RWPE2 (cell line): ENCODE measurements at places on chromosomes 3 and 15.

DNA sequence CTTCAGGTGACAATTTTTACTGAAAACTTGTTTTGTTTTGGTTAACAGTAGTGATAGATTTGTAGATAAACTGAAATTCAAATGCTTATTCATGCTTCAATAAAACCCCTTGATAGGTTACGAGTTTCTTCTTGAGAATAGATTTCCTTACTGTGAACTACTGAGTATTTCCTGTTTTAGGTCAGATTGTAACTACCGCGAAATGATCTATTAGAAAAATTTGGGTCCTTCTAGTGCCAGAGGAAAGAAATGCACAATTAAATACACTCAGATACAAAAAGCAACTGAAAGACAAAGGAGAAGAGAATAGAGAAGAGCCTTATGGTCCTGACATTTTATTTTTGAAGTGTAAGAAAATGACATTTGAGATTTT is 251.7 kb upstream of the TBL1XR1 start:
- DNase-seq, result no peak

- no peak for DNase-seq
Measured at GRCh38 chr15:100987143-100987542, 68.0 kb downstream of the LRRK1 start.

GRCh38 chr3:170414202-170414663 is 4.4 kb upstream of the CLDN11 start:
- DNase-seq, result no peak

DNA sequence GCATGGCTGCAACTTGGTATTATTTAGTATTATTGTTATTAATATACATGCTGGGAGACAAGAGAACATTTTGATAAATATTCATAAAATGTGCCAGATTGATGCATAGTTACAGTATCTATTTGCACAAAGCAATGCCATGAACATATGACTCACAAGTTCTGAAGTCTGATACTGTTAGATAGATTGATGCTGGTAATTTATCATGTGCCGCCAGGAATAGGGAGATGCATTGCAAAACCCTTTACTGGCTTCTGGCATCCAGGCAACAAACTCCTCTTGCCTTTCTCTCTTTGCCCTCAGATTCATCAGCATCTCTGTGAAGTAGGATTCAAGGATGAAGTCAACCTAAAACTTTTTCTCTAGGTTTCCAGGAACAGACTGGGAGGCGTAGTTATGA is 41.0 kb upstream of the SLC25A26 start:
- DNase-seq, result no peak

DNA sequence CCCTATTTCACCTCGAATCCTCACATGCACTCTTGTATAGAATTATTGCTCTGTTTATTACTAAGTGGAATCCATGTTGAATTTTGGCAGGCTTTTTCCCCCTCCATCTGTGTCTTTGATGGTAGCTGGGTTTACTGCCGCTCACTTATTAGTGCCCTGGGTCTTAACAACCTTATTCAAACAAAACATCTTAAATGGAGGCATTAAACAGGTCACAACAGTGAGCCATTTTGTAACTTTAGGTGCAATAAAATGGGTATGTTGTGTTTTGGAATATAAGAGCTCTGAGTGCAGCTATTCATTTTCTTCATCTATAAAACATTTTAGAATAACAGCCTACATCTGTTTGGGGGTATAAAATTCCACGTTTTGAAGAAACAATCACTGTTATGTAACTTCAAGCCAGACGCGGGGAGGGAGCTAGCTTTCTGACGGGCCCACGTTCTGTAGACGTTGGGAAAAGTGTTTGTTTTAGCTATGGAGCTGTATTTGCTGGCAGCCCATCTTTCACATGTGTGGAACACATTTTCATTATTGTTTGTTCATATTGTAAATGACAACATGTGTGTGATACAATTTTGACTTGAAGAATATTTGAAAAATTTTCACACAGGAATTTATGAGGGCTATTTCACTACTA is 122.0 kb downstream of the SLC25A26 start:
- DNase-seq, result no peak

DNA sequence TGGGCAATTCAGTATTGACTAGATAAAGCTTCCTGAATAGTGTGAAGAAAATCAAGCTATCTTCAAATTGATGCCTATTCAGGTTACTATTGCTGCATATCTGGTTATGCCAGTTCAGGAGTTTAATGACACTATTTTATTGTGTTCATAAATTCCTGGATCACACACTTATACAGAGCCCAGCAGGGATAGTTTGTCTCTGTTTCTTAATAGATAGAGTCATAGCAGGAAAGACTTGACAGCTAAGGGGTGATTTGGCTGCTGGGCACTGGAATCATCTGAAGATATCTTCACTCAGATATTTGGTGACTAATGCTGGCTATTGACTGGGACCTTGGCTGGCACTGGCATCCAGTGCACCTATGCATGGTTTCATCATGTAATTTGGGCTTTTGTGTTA is 187.8 kb downstream of the PYDC2 start:
- no peak for DNase-seq

DNA sequence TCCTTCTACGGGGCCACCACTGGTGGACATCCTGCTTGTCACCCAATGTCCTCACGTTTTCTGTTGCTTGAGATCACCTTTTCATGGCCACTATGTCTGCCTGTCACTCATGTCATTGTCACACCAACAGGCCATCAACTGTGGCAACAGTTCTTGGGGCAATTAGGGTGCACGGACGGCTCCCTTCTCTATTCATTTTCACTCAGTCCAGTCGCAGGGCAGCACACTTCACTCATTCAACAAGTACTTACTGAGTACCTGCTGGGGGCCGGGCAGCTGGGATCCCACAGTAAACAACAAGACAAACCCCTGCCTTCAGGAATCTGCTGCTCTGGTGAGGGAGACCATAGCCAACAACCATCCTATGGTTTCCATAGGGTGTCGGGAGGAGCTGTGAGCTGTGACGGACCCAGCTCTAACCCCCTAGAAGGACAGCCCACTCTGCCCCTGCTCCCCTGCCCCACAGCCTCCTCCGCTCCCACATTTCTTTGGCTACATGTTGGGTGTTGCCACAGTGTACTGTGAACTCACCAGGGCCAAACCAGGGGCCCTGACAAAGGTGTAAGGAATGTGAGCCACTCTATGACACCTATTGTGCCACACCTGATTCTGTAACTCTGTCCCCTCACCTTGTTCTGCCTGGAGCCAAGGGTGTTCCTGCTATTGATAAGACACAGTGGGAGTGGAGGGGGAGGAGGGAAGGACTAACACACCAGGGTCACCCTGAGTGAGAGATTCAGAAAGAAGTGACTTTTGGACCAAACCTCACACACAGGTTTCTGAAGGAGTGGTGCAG is 1.9 kb downstream of the VILL start:
- DNase-seq, result no peak

GRCh38 chr3:62558549-62559112 is 185.3 kb upstream of the FEZF2 start:
- DNase-seq, result no peak

- DNase-seq, result no peak
Measured at GRCh38 chr15:50168783-50169411, 13.1 kb upstream of the SLC27A2 start.

DNA sequence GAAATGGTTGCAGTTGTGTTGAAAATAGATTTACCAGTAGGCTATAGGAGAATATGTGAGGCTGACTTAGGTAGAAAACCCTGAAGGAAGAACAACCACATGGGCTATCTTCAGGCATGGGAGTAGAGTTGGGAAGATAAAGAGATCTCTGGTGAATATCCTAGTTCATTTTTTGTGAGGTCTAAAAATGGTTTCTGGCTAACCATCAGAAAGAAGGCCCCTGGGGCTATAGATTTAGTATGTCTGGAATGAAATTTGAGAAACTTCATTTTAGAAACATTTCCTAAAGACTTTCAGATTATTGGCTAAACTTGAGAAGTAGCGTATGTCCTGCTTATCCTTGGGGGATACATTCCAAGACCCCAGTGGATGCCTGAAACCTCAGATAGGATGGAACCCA is 148.2 kb downstream of the NAALADL2 start:
- no peak for DNase-seq

DNA sequence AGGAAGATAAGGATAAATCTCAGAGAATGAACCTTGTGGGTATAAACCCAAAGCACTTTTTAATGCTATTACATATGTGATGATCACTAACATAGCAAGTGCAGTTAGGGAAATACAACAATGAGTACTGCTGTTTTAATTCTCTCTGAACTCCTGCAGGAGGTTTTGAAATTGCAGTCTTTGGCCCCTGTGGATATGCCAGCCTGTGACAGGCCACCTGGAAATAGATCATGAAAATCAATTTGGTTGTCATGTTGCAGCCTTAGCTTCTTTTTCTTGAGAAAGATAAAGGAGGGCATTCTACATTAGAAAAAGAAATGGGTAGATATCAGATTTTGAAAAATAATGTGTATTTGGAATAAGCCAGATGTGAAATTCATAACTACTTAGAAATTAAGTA is 103.6 kb downstream of the RSRC1 start:
- no peak for DNase-seq

DNA sequence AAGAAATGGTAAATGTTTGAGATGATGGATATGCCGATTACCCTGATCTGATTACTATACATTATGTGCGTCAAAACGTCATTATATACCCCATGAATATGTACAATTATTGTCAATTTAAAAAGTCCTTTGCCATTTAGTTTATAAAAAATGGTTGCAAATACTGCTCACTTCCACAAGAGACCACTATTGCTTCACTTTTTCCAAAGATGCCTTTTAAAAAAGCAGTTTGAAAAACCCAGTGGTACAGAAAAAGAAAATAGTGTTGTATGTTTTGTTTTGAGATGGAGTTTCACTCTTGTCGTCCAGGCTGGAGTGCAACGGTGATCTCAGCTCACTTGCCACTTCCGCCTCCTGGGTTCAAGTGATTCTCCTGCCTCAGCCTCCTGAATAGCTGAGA is 39.3 kb downstream of the EDEM1 start:
- DNase-seq, result no peak

DNA sequence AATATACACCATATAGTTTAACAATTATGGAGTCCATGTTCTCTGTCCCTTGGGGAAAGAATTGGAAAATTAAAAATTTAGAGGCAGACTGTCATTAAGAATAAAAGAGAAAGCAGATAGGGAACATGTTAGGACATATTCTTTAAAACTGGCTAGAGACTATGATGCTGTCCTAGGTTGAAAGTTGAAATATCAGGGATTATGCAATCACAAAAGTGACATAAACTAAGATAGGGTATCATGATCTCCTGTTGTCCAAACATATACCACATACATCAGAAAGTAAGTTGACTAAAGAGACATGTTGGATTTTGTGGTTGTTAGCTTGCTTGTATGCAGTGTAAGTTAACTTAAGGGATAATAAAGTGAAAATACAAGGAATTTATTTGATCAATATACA is 9.9 kb upstream of the EID1 start:
- no peak for DNase-seq

DNA sequence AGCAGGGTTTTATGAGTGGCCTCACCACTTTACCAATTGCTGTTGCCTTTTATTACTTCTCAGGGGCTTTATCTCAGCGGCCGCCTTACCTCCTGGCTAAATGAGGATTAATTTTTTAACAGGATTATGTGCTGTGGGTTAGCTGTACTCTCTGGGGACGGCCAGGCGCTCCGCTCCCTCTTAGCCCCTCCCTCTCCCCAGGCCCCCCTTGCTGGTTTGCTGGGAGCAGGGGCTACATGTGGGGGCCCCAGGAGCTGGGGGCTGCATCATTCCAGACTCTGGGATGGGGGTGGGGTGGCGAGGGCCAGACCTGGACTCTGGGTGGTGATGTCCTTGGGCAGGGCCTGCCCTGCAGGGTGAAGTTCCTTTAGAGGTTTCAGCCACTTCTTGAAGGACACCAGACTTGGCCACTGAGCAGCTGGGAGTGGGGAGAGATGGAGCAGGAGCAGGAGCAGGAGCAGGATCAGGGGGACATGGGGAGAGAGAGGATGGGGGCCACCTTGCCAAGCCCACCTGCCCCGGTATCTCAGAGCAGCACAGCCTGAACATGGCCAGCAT is 196.1 kb downstream of the GOLGA6L6 start:
- peak; percentile 76 for DNase-seq

GRCh38 chr3:126361211-126361610 is 4.0 kb upstream of the KLF15 start:
- DNase-seq, result peak; percentile 29

GRCh38 chr15:88990185-88990679 is 77.1 kb upstream of the MFGE8 start:
- no peak for DNase-seq

DNA sequence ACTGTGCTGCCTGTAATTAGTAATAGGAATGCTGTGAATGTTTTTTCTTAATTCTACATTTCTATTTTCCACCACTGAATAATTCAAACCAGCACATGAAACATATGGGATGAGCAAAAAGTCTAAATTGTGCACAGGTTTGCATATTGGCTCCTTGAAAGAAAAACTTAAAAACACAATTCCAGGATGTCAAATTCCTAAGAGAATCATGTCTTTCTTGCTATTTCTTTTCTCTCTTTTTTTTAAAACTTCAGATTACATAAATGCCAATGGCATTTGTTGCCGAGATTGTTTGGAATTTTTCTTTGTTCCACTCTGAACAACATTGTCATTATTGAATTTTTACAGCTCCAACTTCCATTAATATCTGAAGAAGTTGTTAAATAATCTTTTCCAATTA is 60.8 kb downstream of the VGLL3 start:
- no peak for DNase-seq

- no peak for DNase-seq
Measured at GRCh38 chr3:120798346-120798745, 55.8 kb downstream of the GTF2E1 start.

GRCh38 chr15:69926006-69926405 is 171.7 kb downstream of the TLE3 start:
- no peak for DNase-seq

DNA sequence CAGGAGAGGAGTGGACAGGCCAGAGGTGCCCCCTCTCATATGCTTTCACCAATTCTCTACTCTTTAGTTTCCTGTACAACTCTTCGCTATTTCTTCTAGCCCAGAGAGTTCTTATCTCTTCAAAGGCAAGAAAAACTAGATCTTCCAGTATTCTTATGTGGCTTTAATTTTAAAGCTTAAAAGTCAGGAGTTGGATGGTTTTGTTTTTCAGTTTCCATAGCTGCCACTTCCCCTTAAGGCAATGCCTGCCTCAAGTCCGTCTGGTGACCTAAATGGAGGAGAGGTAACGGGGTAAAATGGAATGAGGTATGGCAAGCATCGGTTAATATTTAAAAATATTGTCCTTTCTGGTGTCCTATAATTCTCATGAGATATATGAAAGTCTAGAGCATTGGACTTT is 11.4 kb upstream of the VGLL3 start:
- no peak for DNase-seq

- DNase-seq, result no peak
Measured at GRCh38 chr15:24676431-24676830, 856 bp downstream of the NPAP1 start.

DNA sequence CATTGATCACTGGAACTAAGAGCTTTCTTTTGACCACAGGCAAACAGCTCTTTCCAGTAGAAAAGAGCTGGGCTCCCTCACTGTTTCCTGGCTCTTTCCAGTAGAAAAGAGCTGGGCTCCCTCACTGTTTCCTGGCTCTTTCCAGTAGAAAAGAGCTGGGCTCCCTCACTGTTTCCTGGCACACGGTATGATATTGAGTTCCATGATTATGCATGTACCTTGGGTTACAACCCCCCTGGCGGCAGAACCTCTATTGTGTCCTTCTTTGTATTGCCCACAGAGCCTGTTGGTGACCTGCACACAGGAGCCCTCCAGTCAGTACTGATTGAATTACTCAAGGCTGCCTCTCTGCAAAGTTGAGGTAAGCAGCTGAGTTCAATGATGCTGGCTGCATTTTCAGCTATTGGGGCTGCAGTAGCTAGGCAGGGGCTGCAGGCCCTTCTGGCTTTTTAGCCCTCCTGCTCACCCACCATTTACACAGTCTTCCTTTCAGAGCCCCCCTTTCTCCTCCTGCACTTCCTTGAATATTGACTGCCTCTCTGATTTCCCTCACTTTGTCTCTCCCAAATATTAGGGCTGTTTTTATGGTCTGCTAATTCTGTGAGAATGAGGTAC is 10.2 kb downstream of the ACKR2 start:
- DNase-seq, result no peak
